ENCODE measurements at places on chromosomes 2 and 18.
A peak's percentile ranks its signal among the peaks of the same experiment; 100 is the strongest.

DNA sequence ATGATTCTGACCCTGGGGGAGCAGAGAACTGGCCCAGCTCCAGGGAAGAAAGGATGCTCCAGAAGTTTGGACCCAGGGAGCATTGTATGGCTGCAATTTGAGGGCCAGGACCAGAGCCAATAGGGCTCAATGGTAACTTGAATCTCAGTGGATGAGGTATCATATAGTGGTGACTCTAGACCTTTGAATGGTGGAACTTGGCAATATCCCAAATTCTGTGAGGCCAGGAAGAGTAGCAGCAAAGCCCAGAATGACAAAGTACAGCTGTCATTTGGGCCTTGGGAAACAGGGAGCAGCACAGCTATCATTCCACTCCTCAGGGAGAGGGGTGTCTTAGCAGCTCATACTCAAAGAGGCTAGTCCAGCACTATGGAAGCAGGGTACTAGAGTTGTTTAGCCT is 332.9 kb upstream of the RBMS1 start:
- no peak for DNase-seq

DNA sequence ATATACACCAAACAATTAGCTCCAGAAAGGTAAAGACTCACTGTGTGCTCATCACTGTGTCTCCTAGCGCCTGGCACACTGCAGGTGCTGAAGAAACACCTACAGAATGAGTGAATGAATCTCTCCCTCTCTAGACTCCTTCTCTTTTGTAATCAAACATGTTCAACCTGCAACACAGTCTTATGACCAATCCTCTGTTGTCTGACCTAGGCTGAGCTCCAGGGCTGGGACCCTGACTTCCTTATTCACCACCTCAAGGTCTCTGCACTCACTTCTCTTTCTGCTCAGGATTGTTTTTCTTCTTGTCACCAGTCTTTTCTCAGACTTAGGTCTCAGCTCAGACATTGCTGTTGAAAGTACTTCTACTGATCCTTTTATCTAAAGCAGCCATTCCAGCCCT is 9.8 kb downstream of the CKAP2L start:
- DNase-seq = no peak

DNA sequence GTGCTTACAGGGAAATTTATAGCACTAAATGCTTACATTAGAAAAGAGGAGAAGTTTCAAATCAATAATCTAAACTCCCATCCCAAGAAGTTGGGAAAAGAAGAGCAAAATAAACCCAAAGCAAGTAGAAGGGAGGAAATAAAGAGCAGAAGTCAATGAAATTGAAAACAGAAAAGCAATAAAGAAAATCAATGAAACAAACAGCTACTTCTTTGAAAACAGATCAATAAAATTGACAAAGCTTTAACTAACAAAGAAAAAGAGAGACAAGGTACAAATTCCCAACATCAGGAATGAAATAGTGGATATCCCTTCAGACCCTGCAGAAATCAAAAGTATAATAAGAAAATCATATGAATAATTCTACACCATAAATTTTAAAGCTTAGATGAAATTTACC is 25.5 kb upstream of the ONECUT2 start:
- DNase-seq = no peak

DNA sequence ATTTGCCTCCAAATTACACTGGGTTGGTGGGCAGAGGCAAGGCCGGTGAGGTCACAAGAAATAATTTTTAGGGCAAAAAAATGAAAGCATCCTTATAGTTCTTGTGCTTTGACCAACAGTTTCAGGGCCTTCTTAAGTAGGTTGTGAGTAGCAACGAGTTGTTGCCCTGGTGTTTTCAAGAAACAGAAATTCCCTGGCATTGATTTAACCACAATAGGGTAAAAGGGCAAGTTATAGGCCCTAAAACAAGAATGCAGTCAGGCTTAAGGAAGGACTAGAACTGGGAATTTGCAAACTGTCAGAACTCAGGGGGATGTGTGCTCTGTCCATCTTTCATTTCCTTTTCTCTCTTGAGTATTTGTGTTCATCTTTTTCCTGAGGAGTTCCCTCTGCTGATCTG is 46.1 kb upstream of the STPG4 start:
- no peak for DNase-seq

DNA sequence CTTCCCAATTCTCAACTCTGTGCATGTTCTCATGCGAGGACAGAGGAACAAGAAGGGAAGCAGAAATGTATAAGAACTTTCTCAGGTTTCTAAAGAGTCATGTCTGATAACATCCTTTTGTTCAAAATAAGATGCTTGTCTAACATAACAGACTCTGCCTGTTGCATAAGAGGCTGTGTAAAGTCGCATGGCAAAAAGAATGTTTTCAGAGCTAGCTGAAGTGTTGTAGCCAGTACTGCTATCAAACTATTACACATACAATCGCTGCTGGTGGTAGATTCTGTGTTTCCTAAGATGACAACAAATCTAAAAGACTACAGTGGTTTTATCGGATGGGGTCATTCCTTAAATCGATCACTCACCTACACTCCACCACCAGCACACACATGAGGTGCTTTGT is 487.5 kb downstream of the IRS1 start:
- no peak for DNase-seq

DNA sequence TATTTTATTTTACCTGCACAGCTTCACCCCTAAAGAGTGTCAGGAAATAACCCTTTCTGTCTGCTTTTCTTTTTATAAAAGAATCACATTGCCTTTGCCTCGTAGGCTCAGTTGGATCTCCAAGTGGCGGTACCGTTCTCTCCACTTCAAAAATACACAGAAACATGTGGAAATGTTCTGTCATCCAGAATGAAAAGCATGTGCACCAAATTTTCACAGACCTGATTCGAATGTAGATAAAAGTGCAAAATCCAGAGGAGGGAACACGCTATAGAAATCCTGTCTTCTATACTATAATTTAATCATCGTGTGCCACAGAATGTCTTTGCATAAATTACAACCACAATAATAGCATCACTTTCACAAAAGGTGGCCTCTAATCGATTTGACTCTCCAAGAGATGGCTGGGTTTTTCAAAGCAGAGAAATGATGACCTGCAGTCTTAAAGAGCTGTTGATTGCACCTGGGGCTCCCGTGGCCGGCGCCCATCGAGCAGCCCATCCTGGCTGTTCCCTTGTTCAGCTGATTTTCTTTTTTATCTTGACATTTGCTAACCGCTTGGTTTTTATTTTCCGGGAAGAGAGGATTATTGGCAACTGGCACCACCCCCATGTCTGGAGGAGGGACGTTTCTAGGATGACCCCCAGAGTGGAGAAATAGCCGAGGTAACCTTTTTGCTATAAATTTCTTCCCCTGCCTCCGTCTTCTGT is 290.2 kb downstream of the SOX11 start:
- no peak for DNase-seq

- no peak for DNase-seq
These were observed 60.4 kb downstream of the BIN1 start for GRCh38 chr2:127046579-127046978.

DNA sequence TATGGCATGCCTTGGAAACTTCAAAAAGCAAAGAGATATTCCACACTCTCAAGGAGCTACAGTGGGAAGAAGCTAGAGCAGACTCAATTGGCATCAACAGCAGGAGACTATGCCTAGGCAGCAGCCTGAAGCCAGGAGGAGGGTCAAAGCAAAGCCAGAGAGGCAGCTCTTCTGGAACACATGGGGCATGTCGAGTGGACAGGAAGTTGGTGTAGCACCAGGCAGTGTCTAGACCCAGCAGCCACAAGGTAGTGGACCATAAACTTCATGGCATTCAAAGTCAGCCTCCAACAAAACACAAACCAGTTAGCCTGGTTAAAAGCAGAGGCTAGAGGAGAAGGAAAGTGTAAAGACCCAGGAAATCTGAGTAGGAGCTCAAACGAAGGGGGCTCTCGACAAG is 311.2 kb upstream of the PKDCC start:
- DNase-seq = no peak

GRCh38 chr2:177578454-177578853 is 185.9 kb downstream of the AGPS start:
- DNase-seq = no peak

- no peak for DNase-seq
These were observed 3.9 kb downstream of the ASIC4 start for GRCh38 chr2:219517954-219518778.

- no peak for DNase-seq
These were observed 128.7 kb downstream of the NFATC1 start for GRCh38 chr18:79524181-79525078.

DNA sequence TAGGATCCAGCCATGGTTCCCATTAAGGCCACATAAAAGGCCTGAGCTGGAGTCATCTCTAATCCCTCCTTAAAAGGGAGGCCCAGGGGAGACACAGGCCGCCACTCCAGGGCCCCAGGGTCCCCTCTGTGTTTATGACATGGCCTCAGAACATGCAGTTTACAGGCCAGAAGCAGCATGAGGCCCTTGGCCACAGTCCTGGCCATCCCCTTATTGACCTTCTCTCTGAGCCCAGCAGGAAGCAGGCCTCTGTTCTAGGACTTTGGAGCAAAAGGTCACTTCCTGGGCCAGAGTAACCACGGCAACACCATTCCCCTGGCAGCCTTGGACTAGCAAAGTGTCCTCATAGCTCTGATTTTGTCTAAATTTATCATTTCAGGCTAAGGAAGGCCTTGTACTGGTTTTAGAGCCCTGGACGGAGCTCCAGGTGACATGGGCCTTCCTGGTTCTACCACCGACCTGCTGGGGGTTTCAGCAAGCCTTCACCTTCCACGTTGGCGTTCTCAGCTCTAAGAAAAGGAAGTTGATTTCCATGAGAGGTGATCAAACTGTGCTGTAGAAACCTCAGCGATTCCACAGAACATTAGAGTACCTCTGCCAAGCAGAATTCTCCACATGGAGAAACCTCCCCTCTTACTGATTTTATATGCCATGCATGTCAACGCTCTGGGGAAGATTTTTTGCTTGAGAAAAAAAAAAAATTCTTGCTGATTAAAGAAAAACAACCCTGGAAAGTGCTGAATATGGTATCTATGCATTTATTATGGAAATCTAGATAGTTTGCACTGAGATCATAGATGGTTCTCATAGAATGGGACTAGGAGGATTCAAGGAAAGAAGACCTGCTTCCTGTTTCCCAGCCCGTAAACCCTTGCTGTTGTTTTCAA is 53.7 kb downstream of the HS1BP3 start:
- peak; percentile 85 for DNase-seq

DNA sequence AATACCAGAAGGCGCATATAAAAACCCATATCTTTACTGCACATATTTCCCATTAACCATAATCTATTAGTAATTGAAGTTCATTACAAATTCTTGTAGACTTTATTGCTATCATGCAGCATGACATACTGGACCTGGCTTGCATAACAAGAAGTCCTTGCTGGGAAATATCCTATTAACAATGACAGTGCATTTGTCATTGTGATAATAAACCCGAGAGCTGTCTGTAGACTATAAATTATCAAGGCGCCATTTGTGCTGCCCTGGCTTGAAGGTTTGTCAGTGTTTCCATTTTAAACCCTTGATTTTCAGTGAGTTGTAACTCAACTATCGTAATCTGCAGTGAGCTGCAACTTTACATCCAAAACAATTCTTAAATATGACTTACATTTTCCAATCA is 59.0 kb downstream of the HNMT start:
- DNase-seq = no peak

- DNase-seq = no peak
These were observed 1.7 kb downstream of the IMPA2 start for GRCh38 chr18:11982981-11983380.

- DNase-seq = no peak
These were observed 342.7 kb upstream of the CHAC2 start for GRCh38 chr2:53424902-53425301.

- DNase-seq = no peak
These were observed 324.7 kb upstream of the PIK3C3 start for GRCh38 chr18:41630232-41630886.

GRCh38 chr2:153391131-153391530 is 87.4 kb downstream of the RPRM start:
- DNase-seq = no peak

DNA sequence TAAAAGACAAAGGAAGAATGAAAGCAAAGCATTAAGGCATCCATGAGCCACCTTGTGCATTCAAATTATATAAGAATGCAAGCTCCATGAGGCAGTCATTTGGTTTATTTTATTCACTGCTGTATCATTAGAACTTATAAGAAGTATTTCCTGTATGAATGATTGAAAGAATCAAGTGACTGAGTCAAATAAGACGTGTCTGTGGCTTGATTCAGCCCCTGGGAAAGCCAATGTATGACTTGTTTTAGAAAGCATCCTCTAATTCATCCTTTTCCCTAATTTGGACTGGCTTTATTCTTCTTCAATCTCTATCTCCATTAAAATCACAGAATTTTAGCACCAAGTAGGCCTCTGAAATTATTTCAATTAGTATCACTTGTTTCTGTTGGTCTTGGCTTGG is 461.1 kb downstream of the LPIN1 start:
- DNase-seq = no peak

DNA sequence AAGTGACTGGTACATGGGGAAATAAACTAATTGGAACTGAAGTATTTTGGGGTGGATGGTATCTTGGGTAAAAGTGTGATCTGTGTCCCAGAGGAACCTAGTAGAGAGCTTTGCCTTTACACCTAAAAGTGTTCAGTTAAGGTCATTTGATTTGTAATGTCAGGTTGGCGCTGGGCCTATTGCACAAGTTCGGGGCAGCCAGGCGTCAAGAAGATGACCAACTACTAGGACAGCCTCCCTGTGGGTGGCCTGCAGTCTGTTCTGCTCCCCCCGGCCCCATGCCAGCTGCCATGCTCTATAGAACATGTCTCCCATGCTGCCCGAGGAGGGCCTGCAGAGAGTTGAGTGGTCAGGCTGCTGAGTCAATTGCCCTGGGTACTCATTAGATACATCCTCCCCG is 10.1 kb downstream of the RRM2 start:
- no peak for DNase-seq

- no peak for DNase-seq
These were observed 237.6 kb downstream of the IKZF2 start for GRCh38 chr2:212913640-212914306.

GRCh38 chr2:32937602-32938448 is 8.9 kb upstream of the LTBP1 start:
- no peak for DNase-seq

DNA sequence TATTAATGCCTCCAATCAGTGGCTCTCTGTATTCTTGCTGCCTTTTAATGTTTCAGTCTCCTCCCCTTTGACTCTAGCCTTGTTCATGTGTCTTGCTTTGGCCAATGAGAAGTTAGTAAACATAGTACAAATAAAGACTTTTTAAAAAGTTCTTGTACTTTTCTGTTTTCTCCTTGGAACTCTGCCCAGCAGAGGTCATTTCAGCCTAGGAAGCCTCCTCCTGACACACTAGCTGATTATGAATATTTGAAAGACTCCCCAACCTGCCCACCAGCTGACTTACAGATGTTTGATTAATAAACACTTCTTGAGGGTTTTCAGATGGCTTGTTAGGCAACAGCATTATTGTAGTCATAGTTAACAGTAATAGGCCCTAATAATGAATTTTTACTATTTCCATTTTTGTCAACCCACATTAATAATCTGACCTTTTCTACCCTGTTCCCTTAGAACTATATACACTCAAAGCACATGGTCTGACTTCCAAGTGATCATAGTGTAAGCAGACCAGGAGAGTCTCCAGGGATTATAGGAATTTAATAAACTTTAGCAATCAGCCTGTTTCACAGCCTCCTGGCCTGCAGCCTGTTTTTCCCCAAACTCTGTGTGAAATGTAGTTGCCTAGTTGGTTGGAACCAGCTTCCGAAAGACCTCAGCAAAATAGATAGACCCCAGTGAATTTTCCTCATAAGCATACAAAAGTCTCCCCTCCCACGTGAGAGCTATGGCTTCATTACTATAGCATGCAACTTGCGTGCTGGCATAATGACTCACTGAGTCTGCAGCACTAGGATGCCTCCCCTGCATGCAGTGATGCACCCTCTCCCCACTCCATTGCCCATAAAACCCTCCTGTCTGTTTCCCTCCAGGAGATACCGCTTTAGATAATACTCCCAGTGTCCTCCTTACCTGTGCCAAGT is 670.7 kb upstream of the ZNF804A start:
- peak; percentile 12 for DNase-seq

- no peak for DNase-seq
These were observed 16.2 kb downstream of the ATIC start for GRCh38 chr2:215328066-215328465.

Data from tibial nerve (tissue), 4 donors.